ENCODE measurements at places on chromosomes 13 and 19.

DNA sequence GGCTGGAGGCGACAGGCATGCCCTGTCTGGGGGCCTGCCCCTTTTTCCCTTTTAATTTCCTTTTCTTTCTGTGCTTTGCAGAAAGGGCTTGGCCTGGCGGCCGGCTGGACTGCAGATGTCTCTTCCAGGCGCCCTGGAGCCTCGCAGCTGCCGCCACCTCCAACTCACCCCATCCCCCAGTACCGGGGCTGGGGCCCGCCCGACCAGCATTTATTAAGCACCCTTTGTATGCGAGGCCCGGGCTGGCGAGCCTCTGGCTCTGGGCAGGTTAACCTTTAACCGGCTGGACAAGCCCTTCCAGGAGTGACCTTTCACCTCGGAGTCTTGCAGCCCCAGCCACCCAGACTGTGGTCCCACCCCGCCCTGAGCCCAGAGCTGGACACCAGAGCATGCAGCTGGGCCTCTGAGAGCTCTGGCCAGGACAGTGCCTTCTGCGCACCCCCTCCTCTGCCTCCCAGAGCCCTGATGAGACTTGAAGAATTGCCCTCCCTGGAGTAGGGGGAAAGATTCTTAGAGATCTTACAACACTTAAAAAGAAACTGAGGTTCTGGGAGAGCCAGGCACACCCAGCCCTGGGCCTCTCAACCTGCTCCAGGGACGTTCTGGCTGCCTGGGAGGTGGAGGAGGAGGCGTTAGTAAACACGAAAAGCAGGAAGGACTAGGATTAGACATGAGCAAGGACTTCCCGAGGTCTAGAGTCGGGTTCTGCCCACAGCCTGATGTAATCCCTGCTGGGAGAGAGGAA lies 1.1 kb upstream of the NR2F6 start:
- DNase-seq, result no peak

DNA sequence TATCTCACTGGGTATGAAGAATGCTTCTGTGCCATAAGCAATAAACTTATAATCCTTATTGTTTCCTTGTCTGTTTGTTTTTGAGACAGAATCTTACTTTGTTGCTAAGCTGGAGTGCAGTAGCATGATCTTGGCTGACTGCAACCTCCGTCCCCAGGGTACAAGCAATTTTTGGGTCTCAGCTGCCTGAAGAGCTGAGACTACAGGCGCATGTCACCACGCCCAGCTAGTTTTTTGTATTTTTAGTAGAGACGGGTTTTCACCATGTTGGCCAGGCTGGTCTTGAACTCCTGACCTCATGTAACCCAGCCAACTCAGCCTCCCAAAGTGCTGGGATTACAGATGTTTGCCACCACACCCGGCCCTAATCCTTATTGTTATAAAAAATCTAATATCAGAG lies 112.5 kb downstream of the MYO16 start:
- no peak for DNase-seq

- no peak for DNase-seq
These were observed 388.4 kb downstream of the NDFIP2 start for GRCh38 chr13:79869326-79869725.

- DNase-seq, result no peak
These were observed 384.8 kb downstream of the SLC7A1 start for GRCh38 chr13:29210676-29211075.

DNA sequence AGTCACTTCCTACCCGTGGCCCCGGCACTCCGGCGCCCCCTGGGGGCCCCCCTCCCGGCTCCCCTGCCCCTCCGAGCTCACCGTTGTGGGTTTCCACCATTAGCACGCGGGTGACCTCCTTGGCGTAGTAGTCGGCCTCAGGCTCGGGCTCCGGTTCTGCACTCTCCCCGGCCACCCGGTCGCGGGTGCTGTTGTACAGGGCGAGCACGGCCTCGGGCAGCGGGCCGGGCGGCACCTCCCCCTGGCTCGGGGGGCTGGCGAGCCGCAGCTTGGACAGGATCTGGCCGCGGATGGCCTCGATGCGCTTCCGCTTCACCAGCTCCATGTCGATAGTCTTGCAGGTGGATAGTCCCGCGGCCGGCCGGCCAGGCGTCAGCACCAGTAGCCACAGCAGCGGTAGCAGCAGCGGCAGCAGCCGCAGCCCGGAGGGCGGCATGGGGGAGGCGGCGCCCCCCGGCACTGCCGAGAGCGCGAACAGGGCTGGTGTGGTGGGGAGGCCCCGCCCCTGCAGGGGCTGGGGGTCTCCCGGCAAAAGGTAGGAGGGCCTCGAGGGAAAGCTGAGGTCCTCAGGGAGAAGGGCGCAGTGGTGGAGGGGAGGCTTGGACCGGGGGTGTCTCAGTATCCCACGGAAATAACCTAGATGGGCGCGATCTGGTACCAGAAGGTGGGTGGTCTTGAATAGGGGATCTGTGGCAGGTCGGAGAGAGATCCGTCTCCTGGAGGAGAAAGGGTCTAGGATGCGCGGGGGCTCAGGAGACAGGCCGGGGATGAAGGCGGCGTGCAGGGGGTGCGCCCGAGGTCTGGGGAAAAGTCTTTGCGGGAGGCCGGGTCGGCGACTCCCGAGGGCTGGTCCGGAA lies 885 bp downstream of the TGFB1 start:
- peak; percentile 88 for DNase-seq

DNA sequence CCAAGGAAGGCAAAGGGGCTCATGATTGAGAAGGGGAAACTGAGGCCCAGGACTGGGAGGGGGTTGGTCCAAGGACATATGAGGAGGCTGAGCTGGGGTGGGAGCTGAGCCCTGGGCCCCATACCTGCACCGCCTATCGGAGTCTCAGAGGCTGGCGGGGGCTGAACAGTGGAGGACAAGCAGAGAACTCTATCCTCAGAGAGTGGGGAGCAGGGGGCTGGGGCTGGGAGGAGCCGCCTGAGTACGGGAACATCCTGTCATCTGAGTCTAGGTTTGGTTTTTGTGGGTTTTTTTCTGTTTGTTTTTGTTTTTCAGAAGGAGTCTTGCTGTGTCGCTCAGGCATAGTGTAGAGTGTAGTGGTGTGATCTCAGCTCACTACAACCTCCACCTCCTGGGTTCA lies 6.2 kb downstream of the ARRDC2 start:
- DNase-seq, result no peak

DNA sequence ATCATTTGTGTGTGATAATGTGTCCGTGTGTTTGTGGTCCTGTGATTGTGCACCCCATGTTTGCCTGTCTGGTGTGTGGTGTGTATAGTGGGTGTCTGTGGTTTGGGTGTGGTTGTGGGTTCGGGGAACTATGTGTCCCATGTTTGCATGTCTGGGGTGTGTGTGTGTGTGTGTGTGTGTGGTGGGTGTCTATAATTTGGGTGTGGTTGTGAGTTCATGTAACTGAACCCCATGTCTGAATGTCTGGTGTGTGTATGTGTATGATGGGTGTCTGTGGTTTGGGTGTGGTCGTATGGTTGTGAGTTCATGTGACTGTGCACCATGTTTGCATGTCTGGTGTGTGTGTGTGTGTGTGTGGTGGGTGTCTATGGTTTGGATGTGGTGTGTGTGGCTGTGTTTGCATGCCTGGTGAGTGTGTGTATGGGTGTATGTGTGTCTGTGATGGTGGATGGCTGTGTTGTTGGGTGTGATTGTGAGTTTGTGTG lies 11.1 kb upstream of the NFIX start:
- no peak for DNase-seq

GRCh38 chr13:71663431-71663830 lies 203.6 kb downstream of the DACH1 start:
- DNase-seq, result no peak

Measured in GM20000 (cell line).